ENCODE measurements at places on chromosomes 3 and 15.

GRCh38 chr3:58164199-58164879, 46.4 kb downstream of the DNASE1L3 start:
- DNase-seq = no peak

GRCh38 chr3:74003734-74004133, 379.0 kb upstream of the PDZRN3 start:
- no peak for DNase-seq

DNA sequence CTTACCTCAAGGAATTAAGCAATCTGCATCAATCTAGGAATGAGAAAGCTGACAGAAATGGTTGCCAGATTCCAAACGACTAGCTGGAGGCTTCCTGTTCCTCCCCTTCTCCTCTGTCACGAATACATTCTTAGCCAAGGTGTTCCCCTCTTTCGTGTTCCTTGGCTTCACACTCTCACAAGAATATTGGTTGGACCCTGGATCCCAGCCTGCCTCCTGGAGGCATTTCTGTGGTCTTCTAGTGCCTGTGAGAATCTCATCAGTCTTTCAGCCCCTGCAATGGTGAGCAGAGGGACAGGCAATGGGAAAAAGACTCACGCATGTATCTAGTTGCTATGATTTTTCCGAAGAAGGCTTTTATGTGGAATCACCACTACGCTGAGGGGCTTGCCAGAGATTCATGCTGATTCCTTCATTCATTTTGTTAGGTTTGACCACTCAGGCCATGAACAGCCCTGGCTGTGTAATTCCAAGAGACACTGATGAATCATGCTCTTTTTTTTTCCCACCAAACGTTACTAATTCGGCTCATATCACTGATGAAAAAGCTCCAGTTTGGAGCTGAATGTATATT, 1.6 kb upstream of the P3H2 start:
- DNase-seq = no peak

GRCh38 chr3:191441687-191442086, 19.3 kb upstream of the PYDC2 start:
- DNase-seq = no peak

DNA sequence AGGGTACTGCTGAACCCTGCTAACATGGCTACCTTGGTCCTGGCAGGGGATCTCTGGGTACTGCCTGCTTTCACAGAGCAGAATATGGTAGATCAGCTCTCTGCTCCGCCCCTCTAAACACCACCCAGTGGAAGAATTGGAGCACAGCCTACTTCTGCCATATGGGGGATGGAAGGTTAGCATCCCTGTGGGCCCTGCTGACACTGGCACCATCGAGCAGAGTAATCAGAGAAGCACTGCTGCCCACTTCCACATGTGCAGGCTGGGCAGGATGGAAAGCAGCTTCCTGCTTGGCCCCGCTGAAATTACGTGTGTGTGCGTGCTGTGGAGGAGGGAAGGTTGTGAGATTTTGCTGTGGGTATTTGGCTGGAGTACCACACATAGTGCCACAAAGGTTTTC, 24.8 kb downstream of the CCR1 start:
- peak; percentile 27 for DNase-seq

DNA sequence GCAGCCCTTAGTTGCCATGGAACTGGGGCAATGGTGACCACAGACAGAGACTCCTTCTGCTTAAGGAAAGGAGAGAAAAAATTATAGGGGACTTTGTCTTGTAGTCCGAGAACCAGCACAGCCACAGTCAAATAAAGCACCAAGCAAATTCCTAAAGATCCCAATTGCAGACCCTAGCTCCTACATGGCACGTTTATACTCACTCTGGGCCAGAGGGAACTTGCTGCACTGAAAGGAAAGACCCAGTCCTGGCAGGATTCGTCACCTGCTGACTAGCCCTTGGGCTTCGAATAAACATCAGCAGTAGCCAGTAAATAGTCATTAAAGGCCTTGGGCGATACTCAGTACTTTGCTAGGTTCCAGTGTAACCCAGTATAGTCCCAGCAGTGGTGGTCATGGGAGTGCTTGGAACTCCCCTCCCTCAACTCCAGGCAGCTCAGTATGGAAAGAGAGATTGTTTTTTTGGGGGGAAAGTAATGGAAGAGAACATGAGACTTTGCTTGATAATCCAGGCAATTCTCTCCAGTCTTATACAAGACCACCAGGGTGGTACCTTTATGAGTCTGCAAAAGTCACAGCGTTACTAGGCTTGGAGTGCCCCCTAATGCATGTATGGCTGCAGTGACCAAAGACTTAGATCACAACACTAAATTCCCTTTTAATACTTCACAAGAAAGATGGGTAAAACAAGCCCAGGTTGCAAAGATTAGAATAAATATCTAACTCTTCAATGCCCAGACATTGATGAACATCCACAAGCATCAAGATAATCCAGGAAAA, 66.4 kb upstream of the AGTR1 start:
- no peak for DNase-seq

GRCh38 chr15:70505936-70506912, 257.1 kb downstream of the UACA start:
- peak; percentile 26 for DNase-seq

GRCh38 chr15:67955252-67955651, 98.9 kb upstream of the PIAS1 start:
- no peak for DNase-seq

- DNase-seq = no peak
These were observed 173.0 kb upstream of the FRMD4B start for GRCh38 chr3:69558912-69559311.

GRCh38 chr15:89673165-89673512, 6.0 kb downstream of the PLIN1 start:
- peak; percentile 68 for DNase-seq

DNA sequence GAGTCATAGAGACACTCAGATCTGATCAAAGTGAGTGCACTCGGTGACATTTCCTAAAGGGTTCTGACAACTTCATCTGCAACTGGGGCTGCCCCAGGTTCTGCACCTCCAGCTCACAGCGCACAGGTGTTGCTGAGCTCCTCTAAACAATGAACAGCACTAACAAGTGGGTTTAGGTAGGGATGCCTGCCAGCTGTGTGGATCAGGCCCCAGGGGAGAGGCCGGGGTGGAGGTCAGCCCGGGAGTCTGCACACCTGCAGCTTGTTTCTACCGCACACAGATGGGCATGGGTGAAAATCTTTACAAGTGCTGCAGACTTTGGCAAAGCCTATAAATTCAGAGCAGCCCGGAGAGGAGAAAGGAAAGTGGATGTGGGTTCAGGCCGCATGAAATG, 355 bp downstream of the FBXW12 start:
- no peak for DNase-seq

DNA sequence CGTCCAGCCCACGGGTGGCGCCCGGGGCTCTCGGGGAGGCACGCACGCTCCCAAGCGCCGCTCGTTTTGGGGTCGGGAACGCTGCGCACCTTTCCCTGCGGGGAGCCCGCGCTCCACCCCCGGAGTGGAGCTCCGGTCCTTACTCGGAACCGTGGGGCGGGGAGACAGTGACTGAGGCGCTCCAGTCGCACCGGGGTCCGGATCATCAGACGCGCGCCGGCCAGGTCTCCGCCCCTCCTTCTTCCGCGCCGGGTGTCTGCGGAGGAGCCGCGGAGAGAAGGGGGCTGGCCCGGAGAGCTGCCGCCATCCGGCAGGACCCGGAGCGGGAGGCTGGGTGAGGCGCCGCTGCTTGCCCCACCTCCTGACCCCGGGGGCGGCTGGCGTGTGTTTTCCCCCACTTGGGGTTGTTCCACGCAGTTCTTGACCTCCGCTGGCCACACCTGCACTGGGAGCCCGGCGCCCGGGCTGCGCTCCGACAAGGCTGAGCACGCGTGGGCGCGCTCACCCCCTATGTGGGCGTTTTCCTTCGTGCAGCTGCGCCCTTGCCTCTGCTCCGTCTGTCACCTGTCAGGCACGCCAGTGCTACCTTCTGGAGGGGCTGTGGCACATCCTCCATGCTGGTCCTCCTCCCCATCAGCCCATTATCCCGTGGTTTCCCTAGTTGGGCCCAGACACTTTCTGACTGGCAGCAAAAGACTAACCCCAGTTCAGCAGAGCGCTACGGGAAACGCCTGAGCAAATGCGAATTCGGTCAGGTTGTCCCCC, at the start of gene MCF2L2:
TSS of gene MCF2L2 (minus strand) at position 173 of the 765 bp plus-strand sequence. CDS start 642 bp downstream, outside the sequence.
- DNase-seq = peak; percentile 78

DNA sequence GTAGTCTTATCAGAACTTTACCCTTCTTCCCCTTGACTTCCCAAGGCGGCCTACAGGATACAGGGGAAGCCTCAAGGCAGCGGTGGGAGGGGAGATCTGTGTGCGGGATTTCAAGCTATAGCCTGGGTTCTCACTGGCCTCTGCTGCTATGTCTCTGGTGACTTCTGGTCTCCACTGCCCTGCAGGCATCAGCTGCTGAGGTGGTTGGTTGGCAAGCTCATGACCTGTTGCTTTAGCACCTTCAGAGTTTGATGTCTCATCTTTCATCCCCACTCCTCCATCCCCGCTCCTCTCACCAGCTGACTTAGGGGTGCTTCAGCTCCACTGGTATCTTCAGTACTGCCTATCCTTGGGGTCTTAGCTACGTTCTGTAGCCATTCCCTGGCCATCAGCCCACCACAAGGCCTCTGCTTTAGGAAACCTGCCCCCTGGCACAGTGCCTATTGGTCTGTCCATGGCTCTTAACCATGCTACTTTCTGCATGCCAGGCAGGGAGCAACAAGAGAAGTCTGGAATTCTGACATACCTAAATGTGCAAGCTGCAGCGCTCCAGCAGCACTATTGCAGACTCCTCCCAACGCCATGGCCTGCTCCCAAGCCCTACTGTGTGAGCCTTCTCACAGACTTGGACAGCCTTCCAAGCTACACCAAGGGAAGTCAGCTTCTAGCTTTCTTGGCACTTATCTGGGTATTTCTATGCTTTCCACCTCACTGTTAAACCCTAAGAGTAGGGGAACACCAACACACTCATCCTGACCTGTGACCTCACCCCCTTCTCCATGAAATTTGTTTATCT, 1.8 kb upstream of the YEATS2 start:
- DNase-seq = no peak

- no peak for DNase-seq
These were observed 87.1 kb downstream of the DIPK2A start for GRCh38 chr3:144058713-144059112.

- no peak for DNase-seq
These were observed 15.4 kb downstream of the PSTPIP1 start for GRCh38 chr15:77010312-77010686.

DNA sequence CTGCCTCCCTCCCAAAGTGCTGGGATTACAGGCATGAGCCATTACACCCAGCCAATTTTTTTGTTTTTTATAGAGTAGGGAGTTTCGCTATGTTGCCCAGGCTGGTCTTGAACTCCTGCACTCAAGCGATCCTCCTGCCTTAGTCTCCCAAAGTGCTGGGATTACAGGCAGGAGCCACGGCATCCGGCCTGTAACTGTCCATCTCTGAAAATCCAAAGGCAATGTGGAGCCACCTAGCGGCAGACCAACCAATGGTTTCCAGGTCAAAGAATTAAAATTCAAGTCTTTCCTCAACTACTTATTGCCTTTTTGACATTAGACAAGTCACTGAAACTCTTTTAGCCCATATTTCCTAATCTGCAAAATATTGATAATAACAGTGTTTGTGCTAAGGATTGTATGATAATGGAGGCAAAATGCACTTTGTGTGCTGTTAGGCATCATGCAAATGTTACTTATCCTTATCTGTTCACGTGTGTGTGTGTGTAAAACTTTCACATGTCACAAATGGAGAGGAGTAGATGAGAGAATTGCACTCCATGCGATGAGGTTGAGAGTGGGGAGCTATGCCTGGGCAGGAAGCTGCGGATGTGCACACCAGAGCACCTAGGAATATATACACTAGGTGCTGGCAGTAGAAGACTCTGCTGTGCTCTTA, 48.7 kb downstream of the COL8A1 start:
- peak; percentile 13 for DNase-seq

DNA sequence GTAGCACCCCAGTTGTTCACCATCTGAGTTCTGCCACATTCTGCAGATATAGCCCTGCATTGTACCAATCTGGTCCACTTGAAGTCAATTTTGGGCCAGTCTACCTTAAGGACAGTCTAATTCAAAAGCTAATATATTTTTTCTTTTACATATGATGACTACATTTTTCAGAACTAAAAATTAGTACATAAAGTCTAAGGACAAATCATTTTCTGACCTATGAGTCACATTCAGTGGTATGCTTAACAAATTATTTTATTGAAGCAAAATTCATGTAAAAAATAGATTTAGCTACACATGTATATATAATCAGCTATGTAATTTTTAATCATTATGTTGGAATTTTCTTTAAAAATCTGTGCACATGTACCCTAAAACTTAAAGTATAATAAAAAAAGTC, 52.1 kb upstream of the IL12A start:
- no peak for DNase-seq

- no peak for DNase-seq
These were observed 72.3 kb downstream of the DAPK2 start for GRCh38 chr15:63974021-63974420.

DNA sequence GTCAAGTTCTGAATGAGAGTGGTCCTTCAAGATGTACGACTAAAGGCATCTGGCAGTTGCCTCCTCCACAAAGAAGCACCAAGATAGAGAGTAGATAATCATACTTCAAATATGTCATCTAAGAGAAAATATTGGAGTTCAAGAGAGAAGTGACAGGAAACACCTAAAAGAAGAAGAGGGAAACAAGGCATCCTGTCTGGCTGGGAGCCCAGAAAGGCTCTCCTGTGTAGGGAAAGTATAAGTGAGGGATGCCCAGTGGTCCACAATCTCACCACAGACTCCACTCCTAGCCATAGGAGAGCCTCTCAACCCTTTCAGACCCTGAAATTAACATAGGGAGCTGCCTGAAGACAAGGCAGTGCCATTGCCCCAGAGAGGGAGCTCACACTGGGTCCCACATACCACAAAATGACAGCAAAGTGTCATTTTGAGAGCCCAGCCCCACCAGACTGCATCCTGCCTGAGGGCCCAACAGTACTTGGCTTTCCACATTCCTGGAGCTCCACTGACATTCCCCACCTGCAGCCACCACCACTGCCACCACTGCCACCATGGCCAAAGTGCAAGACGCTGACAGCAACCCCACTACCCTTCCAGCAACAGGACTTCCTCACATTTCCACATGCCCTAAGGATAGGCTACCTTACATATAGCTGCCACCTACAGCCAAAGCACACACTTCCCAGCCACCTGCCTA, 210.6 kb downstream of the ATP8B4 start:
- DNase-seq = no peak

- DNase-seq = no peak
These were observed 25.0 kb upstream of the KY start for GRCh38 chr3:134675726-134676256.

DNA sequence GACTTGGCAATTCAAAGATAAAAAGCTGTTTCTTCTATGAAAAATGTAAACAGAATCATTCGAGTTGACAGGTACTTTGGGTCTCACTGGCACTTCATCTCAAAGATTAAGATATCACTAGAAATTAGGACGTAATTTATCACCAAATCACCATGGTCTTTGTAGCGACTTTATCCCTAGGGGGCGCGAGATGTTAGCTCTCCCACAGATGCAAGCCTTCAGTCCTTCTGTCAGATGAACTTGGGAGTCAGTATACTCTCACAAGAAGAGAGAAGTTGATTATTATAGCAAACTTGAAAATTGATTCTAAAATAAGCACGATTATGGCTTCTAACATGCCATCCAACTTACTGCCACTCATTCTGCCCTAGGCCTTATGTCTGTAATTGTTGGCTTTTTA, 150.3 kb downstream of the ALCAM start:
- DNase-seq = no peak
